ENCODE measurements at places on chromosomes 1 and 21.

DNA sequence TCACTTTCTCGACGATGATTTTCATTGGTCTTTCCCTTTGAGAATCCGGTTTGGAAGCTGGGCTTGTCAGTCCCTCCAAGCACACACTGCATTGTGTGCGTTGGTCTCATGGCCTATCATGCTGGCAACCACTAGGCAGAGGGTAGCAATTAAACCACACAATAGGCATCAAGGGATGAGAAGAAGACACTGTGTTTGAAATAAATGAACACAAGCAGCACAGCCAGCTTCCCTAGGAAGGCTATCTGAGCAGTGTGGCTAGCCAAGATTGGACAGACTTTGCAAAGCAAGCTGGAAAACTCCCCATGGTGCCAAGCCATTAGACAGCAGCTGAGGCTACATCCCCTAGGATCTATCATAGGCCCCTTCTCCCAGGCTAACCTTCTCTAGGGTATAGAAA lies 288.7 kb downstream of the NUF2 start:
- DNase-seq: no peak

DNA sequence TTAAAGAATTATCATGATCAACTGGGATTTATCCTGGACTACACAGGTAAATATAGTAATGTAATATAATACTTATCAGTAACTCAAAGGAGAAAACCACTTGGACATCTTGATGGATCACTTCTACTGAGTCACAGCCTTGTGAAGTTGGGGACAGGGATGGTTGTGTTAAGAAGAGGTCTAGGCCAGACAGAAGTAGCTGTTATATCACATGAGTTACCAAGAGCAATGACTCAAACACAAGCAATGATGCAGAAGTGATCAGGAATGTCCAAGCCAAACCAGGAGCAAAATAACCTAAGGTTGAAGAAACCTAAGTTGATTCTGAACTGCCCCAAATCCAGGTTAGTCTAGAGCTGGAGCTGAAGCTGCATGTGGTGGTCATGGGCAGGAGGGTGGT lies 424.5 kb upstream of the DAB1 start:
- no peak for DNase-seq

DNA sequence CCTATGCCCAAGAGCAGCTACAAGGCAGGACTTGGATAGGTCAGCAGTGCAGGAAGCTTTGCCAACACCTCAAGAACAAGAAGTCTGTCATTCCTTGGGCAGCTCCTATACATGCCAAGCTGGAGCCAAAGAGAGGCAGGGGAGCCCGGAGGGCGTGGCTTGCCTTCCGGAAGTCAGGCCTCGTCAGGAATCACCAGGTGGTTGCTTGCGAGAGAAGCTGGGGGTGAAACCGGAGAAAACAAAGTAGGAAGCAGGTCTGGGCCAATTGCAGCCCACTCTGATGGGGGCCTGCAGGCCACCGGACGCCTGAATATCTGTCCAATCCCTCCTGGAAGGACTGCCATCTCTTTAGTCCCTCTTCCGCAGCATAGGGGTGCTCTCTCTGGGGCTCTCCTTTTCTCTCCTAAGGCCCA lies 794 bp upstream of the FAM76A start:
- no peak for DNase-seq

DNA sequence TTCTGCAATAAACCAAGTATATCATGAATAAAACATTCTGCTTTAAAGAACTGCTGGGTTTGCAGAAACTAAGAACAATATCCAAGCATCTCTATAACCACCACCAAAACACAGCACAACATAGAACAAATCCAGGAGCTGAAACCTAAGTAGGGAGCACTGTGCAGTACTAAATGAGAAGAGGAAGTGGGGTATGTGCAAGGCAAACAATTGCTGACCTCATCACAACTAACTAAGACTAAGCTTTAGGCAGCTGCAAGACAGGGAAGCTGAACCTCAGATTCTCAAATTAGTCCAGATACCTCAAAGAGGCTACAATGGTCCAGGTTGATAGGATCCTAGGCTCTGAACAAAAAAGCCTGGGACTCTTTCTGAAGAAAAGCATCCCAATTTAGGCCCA lies 172.6 kb downstream of the SLC44A5 start:
- DNase-seq: no peak

GRCh38 chr1:207361889-207362288 lies 40.4 kb downstream of the CD55 start:
- DNase-seq: no peak

DNA sequence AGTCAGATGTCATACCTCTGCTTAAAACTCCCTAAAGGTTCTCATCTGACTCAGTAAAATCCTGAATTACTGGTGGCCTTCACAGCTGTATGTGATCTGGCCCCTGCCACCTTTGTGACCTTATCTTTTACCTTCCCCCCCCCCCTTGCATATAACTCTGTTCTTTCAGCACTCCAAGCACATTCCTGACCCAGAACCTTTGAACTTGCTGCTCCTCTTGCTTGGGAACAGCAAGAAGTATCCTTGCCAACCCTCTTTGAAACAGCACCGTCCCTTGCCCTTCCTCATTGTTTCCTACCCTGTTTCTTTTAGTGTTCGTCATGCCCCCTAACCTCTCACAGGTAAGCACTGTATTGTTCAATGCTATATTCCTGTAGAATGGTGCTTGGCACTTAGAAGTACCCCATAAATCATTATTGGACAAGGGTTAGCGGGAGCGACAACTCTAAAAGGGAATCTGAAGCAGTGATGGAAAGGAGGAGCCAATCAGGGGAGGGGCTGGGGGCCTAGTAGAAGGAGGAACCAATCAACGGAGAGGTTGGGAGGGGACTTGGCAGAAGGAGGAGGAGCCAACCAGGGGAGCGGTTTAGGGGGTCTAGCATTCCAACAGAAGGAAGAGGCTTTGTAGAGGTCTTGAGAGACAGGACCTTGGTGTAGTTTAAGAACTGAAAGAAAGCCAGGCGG lies 13.9 kb downstream of the CACHD1 start:
- no peak for DNase-seq

GRCh38 chr1:16168622-16169360 lies 12.9 kb upstream of the EPHA2 start:
- no peak for DNase-seq

DNA sequence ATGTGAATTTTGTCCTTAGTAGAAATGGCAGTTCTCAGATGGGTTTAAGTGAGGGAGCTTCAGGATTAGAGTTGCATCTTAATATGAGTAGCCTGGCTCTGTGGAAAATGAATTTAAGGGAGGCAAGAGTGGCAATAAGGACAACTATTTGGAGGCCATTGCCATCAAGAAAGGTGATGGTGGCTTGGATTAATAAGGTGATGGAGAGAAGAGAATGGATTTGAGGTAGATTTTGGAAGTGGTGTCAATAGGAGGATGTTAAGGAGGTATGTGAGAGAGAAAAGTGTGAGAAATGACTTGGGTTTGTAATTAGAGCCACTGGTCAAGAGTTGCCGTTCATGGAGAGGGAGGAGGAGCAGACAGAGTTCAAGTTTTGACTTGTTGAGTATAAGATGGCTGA lies 16.3 kb downstream of the CLIC4 start:
- DNase-seq: no peak

DNA sequence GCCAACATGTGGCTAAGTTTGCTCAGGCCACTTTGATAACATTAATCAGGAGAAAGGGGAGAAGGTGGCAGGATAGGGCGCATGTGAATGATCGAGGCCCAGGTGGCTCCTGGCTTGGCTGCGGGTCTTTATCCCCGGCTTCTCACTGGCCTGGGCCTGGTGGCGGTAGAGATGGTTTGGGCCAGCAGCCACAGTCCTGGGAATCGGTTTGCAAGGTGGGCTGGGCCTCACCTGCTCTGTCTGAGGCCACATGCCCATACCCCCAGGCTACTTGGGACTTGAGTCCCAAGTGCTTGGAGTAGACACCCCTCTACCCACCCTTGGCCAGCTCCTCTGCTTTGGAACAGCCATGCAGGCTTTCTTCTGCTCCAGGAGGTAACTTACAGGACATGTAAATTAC lies 49.7 kb upstream of the DISP3 start:
- no peak for DNase-seq

- no peak for DNase-seq
Measured at GRCh38 chr21:34933609-34934335, 115.3 kb downstream of the RUNX1 start.

GRCh38 chr21:29217818-29218291 lies 80.9 kb upstream of the BACH1 start:
- no peak for DNase-seq

All from activated CD8-positive, alpha-beta memory T cell treated with anti-CD3 and anti-CD28 coated beads for 1 hour (primary cell).